ENCODE measurements at places on chromosomes 12 and 14.

DNA sequence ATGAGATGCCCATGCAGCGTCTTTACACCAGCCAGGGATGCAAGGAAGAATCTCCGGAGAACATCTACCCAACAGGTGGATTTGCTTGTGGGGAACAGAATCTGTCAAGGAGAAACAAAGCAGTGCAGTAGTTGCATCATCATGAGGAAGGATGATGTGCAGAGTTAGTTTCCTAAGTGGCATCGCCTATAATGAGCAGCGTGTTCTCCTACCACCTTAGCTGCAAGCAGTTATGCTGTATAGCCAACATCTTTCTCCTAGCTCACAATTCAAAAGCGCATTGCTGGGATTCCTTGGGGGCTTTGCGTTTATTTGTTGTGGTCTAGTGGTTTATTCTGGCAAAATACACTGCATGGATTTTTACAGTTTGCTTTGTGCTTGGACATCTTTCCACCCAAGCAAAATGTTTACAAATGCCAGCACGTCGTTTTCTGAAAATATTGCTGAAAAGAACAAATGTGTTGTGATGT is 233.0 kb downstream of the RGS6 start:
- no peak for DNase-seq

- DNase-seq = no peak
Measured at GRCh38 chr12:100069795-100070194, 72.9 kb downstream of the BLTP3B start.

- DNase-seq = no peak
Measured at GRCh38 chr14:20516921-20517320, 11.6 kb downstream of the RNASE10 start.

DNA sequence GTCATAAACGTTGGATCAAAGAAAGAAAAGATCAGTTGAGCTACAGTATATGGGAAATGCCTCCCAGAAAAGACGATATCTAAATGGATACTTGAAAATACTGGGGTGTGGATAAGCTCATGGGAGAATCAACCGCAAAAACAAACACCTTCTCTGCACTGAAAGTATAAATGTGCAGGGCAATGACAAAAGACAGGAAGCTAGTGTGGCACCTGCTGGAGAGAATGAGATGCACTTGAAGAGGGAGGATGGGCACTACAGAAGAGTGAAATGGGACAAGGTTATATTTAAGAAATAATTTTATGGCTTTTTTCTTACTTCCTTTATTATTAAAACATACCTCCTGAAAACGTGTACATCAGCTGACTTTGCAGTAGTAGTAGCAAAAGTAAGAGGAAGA is 153.7 kb downstream of the PRKD1 start:
- DNase-seq = no peak

DNA sequence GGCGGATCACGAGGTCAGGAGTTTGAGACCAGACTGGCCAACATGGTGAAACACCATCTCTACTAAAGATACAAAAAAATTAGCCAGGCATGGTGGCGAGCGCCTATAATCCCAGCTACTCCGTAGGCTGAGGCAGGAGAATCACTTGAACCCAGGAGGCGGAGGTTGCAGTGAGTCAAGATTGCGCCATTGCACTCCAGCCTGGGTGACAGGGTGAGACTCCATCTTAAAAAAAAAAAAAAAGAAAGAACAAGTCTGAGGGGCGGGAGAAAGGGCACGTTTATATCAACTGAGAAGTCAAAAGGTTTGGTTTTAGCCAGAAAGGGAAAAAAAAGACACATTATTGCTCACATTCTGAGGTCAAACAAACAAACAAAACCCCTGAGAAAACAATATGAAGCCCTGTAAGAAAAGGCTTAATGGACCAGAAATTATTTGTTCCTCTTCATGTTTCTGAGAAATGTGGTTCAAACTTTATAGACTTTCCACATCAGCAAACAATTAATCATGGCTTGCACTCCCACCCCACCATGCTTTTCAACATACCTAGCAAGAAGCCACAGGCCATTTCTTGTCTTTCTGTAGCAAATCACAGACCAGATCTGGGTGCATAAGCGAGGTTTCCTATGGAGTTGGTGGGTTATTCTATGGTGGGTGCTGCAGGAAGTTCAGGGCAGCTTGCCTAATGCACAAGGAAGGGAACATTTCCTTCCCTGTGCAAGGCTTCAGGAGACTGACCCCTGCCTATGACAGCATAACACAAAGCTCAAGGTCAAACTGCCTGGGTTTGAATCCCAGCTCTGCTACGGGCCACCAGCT is 80.1 kb downstream of the SSPN start:
- DNase-seq = peak; percentile 70

GRCh38 chr12:75888874-75889613 is 142.5 kb downstream of the PHLDA1 start:
- DNase-seq = no peak

- no peak for DNase-seq
Measured at GRCh38 chr12:131939007-131939406, 9.9 kb downstream of the PUS1 start.

DNA sequence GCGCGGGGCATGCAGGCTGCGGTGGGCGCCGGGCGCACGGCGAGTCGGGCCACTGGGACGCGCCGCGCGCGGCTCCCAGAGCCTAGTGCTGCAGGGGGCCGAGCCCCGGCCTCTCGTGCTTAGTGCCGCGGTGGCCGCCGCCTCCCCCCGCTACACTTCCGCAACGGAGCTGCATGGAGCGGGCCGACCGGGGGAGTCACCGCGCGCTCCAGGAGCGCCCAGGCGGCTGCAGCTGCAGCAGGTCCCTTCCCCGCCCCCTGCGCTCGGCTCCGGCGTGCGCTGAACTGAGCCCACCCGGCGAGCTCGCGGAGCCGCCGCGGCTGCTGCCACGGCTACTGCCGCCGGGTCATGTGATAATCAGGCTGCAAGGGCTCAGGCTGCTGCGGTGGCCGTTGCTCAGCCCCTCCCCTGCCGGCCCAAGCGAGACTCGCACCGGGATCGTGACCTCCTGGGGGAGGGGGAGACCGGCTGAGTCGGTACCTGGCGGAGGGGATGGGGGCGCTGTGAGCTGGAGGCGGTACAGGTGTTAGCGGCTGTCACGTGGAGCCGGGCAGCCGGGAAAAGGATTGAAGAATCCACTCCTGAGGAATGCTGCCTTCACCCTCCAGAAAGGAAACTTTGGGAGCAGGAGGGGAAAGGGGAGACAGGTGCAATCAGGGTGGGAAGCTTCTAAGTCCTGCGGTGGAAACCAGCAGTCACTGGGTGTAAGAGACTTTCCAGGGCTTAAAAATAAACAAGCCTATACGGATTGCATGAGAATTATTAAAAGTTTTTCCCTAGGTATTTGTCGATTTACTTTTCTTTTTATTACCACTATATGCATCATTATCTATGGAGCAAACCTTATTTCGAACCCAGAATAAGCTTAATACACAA is at the start of gene PPM1H:
PPM1H (minus strand) TSS at position 352 of the 876 bp plus-strand sequence. CDS start 414 bp downstream, outside the sequence.
- peak; percentile 45 for DNase-seq

DNA sequence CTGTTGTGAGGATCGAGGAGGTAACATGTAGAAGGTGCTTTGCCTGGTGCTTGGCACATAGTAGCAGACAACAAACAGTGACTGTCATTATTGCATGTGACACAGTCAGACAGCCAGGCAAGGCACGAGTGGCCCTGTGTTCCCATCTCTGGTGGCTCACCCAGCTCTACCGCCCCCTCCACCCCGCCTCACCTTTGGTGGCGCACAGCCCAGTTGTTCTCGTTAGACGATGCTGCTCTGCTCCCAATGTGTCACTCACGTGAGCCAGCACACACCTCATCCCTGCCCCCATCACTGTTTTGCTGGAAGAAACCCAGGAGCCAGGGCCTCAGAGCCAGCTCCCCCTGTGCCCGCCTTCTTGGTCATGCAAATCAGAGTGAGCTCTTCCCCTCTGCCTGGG is 113.3 kb downstream of the CALM1 start:
- DNase-seq = no peak

- DNase-seq = no peak
Measured at GRCh38 chr12:58479401-58479800, 440.9 kb downstream of the LRIG3 start.

GRCh38 chr12:45310627-45310968 is 94.7 kb downstream of the ANO6 start:
- no peak for DNase-seq

DNA sequence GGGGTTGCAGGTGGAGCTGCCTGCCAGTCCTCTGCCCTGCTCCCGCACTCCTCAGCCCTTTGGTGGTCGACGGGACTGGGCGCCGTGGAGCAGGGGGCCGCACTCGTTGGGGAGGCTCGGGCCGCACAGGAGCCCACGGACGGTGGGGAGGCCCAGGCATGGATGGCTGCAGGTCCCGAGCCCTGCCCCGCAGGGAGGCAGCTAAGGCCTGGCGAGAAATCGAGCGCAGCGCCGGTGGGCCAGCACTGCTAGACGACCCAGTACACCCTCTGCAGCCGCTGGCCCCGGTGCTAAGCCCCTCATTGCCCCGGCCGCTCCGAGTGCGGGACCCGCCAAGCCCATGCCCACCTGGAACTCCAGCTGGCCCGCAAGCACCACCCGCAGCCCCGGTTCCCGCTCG is 221.8 kb downstream of the BTG1 start:
- no peak for DNase-seq

DNA sequence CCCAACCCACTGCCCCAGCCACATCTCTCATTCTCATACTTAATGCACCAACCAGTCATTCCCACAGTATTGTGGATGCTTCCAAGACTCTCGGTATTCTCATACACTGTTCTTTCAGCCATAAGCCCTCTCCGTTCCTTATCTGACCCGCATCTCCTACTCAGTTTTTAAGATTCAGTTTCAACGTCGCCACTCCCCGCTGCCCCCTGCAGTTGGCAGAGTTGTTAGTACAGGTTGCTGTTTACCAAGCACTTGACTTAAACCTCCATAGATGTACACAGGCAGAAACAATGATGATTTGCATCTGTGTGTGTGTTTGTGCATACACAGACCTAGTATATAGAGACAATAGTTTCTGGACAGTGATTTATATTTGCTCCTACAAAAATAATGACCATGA is 40.2 kb downstream of the PAH start:
- DNase-seq = no peak

GRCh38 chr12:109716092-109716479 is 2.5 kb downstream of the FAM222A start:
- no peak for DNase-seq

DNA sequence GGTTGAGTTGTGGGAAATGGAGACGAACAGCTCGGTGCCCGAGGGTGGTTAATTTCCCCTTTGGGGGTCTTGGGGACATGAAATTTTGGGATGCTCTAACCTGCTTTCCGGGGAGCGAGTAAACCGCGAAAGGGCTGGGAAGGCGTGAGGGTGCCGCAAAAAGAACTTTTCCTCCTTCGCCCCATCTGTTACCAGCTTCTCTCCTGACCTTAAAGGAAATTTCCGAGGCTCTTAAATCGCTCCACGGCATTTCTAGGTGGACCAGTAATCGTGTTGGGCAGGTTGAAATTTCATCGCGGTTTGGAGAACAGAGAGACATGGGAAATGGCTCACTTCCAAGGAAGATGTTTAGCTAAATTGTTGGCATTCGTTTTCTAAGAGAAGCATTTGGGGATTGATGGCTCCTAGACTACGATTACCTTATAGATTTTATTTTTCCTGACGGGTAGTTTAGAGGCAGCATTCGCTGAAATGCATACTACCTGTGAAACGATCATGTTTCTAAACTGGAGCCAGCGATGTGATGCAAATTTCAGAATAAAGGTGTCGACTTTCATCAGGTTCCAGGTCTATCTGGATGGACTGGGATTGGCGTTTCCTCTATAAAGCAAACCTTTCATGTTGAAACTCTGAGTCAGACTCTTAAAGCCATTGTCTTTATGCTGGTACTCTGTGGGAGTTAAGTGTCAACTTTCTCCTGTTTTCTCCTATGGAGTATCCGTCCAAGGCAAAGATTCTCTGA is 414.5 kb downstream of the PCNX1 start:
- DNase-seq = no peak

DNA sequence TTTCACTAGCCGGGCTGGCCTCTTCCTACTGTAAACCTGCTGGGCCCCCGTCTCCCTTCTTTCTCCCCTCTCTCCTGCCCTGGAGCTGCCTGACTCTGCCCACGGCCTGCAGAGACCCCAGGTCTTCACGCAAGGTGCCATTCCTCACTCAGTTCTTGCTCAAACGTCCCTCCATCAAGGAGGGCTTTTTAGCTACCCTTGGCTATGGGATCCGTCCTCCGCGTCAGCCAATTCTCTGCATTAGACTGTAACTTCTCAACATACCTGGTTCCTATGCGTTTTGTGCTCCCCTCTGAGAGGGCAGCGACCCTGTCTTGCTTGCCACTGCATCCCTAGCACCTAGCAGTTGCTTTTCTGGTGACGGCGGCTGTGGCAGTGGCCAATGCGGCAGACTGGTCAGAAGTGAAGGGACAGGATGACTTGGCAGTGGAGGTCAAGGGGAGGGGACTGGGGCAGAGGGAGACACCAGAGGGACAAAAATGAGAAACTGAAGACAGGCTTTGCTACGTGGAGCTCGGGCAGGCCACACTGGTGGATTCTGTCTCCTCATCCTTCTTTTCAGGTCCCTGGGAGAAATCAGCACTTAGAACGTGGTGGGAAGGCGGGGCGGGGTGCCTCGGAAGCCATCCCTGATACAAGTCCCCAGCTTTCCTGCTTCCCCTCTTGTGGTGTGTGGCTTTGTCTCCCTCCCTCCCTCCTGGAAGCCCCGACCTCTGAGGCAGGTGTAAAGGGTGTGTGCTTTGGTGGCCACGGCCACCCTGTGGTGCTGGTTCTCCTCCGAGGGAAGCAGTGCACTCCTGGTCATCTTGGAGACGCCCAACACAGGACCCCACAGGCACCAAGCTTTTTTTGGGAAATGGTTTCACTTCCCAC is 1.8 kb downstream of the B3GNT4 start:
- no peak for DNase-seq

DNA sequence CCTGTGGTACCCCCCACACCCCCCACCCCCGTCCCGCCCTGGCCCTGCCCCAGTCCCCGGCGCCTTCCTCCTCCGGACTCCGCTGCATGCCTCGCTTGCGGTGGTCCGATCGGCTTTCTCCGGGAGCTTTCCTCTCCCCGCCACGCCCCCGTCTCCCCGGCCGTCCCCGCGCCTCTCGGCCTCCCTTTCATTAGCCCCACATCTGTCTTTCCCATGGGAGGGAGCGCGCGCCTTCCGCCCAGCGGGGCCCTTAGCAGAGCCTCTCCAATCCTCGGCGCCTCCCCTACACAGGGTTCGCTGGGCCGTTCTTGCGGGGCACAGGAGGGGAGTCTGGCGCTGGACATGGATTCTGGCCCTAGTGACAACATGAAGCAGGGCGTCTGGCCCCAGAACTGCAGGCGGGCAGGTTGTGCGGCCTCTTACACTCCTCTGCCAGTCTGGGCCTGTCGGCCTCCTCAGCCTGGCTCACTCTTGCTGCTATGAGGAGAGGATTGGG is 1.5 kb upstream of the EFS start:
- no peak for DNase-seq

GRCh38 chr12:67754933-67755697 is 106.6 kb downstream of the DYRK2 start:
- peak; percentile 39 for DNase-seq

DNA sequence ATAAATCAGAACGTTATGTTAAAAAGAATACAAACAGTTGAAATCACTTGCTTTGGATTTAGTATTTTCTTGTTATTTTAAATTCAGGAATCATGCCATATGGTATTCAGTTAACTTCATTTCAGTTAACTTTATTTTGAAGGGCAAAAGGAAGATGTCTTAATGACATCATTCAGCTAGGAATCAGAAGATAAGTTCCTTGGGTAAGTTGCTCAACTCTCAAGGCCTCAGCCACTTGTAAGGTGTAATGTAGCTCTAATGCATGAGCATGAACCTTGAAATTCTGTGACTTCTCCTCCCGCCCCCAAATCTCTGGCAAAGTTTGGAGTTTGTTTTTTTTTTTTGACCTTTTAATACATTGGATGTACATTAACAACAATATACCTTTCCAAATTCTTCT is 42.6 kb downstream of the FRS2 start:
- DNase-seq = no peak

- DNase-seq = no peak
Measured at GRCh38 chr12:92596383-92596782, 106.4 kb upstream of the PLEKHG7 start.

GRCh38 chr14:20400965-20401593 is 12.2 kb downstream of the TEP1 start:
- DNase-seq = no peak

All from inflammatory macrophage treated with lipopolysaccharide for 1 hour (primary cell).